ENCODE measurements at places on chromosomes 2 and 18.

GRCh38 chr2:108392029-108392428, 14.3 kb downstream of the SULT1C4 start:
- no peak for DNase-seq

GRCh38 chr2:85347599-85347998, 6.7 kb downstream of the RETSAT start:
- no peak for DNase-seq

DNA sequence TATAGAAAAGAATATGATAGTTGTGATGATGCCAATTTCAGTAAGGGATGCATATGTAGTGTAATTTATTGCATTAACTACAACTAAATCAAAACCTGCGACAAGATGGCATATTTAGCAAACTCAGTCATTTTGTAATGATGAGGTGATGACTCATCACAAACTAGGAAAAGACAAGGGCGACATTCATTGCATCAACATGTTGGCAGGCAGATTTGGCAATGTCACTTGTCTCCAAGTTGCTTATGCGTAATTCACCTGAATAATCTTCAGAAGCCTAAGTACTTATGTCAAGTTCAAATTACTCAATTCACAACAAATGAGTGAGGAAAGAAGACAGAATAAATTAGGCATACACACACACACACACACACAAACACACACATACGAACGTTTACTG, 273.2 kb upstream of the RGPD4 start:
- no peak for DNase-seq

DNA sequence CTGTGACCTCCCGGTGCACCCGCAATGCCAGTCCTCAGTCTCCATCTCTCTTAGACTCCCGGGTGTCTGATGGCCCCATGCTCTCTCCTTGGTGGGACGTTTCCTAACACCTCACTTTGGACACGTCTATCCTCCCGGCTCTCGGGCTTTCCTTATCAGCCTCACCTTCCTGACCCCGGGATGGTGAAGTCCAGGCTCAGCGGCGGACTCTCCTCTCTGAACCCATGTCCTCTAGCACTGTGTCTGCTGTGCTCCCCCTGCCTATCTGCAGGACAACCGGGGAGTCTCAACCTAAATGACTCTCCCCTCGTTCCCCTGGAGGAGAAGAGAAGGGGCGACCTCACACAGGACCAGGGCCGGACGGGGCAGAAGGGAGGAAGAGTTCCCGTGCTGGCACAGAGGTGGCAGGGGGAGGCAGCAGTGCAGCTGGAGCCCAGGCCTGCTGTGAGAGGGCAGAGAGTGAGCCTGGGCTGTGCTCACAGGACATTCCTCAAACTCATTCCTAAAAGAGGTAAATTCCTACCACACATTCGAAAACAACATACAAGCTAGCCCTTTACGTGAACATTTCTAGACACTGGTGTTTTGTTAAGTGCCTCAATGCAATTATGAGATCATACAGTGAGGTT, 41.9 kb downstream of the MBP start:
- no peak for DNase-seq

DNA sequence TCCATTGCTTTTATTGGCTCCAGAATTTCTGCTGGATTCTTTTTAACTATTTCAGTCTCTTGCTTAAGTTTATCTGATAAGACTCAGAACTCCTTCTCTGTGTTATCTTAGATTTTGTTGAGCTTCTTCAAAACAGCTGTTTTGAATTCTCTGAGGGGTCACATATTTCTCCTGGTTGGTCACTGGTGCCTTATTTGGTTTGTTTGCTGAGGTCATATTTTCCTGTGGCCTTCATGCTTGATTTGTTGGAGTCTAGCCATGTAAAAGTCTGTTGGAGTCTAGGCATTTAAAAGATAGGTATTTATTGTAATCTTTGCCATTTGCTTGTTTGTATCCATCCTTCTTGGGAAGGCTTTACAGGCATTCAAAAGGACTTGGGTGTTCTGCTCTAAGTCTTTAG, 398.7 kb downstream of the DSEL start:
- no peak for DNase-seq

DNA sequence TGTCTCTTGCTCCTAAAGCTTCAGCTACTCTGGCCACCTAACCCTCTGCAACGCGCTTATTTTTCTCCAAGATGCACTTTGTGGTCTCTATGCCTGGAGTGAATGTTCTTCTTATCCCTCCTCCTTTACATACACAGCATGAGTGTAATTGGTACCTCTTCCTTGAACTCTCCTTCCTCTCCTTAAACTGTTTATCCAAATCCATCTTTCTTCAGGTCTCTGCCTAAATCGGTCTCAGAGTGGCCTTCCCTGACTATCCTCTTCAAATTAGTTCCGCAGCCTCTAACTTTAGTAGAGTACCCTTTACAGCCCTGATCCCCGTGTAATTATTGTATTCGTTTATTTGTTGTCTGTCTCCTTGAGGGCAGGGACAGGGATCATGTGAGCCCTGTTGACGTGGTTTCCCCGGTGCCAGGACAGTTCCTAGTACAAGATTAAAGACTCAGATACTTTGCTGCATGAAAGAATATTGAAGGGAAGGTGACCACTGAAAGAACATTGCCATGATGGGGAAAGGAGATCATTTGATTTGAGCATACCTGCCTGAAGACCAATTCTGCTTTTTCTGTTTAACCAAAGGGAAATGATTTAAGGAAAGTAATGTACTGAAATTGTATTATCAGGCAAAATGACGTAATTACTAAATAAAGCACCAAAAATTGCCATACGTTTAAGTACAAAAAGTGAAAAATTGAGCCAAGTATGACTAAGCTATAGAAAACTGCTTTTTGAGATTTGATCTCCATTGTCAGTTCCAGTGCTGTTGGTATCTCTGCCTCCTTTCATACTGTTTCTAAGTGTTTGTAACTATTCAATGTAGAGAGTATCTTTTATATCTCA, 1.2 kb downstream of the CNOT9 start:
- peak; percentile 35 for DNase-seq

GRCh38 chr2:236545248-236545658, 24.4 kb upstream of the ACKR3 start:
- no peak for DNase-seq

DNA sequence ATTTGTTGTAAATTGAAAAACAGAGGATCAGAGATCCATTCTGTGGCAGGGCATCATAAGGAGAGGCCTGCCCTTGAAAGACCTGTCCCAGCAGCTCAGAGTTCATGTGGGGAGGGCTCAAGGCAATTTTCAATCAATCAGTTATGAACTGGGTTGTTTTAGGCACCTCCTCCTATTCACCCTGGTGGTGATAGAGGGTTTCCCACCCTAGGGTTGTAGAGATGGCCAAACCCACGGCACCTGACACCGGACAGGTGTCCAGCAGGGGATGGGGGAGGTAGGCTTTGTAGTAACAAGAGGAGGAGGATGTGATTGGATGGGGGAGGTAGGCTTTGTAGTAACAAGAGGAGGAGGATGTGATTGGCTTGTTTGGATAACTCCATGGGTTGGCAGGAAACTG, 205.7 kb downstream of the SOCS6 start:
- DNase-seq = no peak

GRCh38 chr2:201414099-201415023, 36.9 kb downstream of the TRAK2 start:
- DNase-seq = peak; percentile 45

DNA sequence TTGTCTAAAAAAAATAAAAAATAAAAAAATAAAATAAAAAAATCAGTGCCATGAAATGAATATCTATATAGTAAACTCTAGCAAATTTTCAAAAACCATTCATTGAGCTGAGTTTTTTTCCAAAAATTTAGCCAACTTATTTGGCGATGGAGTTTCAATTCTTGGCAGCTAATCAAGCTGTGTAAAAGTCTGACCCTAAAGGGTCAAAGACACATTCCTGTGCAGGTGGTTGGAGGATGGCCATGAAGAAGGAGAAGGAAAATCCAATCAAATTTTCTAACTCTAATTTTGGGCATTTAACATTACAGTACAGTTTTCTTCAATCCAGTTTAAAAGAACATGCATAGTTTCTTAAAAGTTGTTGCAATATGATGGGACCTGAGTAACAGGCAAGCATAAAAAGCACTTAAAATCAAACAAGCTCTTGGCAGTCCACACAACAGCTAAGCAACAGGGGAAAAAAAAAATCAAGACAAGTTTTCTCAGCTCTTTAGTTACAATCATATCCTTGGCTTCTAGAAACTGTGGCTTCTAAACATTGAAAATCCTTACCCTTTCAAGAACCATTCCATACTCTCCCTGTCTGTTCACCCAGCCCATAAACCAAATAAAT, 54.5 kb downstream of the ACVR1 start:
- DNase-seq = no peak

GRCh38 chr2:149899390-149899789, 311.8 kb upstream of the MMADHC start:
- no peak for DNase-seq

GRCh38 chr2:60386436-60386835, 167.0 kb downstream of the BCL11A start:
- no peak for DNase-seq

- no peak for DNase-seq
Observed at GRCh38 chr2:217151509-217152206, 291.8 kb upstream of the TNP1 start.

DNA sequence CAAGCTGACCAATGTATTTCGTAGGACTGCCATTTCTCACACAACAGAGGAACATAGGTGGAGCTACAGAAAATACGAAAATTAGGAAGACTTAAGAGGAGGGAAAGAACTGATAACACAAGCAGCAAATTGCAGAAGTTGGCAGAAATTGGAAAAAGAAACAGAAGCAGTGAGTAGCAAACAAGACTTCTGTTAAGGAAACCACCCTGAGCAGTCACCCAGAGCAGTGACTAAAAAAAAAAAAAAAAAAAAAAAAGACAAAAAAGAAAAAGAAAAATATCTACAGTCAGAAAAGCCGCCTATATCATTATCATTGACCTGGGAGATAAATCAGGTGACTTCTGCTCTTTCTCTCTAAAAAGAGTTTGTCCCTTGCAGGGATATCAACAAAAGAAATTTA, 21.4 kb downstream of the STK17B start:
- no peak for DNase-seq

DNA sequence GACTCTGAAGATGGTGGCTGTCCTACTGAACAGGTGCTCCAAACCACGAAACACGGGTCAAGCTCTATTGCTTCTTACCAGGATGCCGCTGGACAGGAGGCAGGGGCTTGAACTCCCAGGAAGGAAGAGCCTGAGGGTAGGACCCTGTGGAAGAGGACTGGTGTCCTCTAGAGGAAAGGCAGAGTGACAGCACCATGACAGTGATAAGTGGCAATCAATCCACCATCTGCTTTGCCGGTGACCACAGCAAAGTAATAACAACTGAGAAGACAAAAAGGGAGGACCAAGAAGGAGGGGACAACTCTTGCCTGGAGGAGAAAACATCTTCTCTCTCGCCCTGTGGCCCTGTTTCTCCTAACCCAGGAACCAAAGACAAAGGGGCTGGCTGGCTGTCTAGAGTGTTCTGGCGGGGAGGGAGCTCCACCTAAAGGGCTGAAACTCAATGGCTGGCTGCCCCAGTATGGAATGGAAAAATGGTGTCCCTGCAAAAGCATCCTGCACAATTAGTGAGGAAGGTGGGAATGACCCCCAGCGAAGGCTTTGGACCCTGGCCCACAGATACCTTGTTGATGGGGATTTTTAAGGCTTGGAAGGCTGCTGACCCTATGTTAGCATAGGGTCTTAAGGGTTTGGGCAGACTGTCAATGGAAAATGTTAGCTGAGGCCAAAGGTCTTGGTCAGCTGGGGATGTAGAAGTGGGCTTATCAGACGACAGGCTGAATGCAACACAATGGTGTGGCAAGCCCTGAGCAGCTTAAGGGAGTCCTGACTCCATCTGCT, 35.4 kb downstream of the PROC start:
- DNase-seq = no peak

DNA sequence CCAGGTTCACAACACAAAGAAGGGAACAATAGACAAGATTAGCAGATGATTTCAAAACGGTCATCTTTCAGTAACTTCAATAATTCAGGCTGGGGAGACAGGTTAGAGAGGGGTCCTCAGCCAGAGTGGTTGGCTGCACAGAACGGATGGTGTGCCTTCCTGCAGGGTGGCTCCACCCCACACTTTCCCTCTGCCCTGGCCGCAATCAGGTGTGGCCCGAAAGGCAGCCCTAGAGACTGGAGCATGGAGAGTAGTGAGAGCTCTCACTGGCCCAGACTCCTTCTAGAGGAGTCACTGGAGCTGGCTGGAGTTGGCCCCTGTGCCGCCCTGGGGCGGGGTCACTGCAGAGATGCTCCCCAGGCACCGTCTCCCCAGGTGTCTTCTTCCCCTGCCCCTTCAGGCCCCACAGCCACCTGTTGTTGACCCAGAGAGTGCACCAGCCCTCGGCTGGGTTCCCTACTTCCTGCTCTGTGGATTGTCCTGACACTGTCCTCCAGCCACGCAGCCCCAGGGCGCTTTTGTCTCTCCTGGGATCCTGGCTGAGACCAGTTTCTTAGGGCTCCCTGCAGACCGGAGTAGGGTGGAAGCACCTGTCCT, 126.8 kb downstream of the PXDN start:
- no peak for DNase-seq

GRCh38 chr2:31812051-31812798, 198.6 kb downstream of the MEMO1 start:
- peak; percentile 87 for DNase-seq

DNA sequence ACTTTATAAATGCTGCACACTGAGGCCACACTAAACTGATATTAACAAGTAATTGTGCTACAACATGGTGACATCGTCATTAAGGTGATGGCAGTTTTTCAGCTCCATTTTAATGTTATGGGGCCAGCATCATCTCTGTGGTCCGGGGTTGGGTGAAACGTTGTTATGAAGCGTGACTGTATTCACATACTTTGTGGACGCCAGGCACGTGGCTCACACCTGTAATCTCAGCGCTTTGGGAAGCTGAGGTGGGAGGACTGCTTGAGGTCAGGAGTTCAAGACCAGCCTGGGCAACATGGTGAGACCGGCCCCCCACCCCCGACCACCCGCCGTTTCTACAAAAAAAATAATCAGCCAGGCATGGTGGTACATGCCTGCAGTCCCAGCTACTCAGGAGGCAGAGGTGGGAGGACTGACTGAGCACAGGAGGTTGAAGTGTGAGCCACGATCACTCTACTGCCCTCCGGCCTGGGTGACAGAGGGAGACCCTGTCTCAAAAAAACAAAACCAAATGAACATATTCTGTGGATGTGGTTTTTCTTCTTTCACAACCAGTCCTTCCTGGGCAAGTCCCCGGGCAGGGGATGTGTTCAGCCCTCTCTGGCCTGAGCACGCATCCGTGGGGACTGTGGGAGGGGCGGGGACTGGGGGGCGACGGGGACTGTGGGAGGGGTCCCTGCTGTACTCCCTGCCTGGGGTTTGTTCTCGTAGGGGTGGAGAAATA, 12.9 kb upstream of the GAL3ST2 start:
- no peak for DNase-seq

GRCh38 chr18:79796531-79797405, 970 bp upstream of the KCNG2 start:
- DNase-seq = no peak

DNA sequence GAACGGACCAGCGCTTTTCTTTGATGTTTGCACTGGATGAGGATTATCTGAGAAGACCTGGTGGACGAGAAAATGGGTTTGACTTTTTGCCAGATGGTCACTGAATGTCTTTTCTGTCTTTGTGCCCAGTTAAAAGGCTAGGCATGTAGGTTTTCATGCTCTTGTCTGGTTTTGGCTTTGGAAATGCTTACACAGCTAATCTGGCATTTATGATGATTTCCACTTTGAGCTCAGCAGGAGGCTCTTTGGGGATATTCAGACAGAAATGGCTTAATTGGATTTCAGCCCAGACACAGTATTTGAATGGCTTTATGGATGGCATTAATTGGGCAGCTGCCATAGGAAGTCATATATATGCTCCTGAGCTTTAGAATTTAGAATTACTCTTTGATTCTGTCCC, 59.6 kb downstream of the NCK2 start:
- no peak for DNase-seq

- no peak for DNase-seq
Observed at GRCh38 chr2:186058614-186059013, 320.0 kb downstream of the FSIP2 start.
